ENCODE measurements at places on chromosomes 2 and 18.

DNA sequence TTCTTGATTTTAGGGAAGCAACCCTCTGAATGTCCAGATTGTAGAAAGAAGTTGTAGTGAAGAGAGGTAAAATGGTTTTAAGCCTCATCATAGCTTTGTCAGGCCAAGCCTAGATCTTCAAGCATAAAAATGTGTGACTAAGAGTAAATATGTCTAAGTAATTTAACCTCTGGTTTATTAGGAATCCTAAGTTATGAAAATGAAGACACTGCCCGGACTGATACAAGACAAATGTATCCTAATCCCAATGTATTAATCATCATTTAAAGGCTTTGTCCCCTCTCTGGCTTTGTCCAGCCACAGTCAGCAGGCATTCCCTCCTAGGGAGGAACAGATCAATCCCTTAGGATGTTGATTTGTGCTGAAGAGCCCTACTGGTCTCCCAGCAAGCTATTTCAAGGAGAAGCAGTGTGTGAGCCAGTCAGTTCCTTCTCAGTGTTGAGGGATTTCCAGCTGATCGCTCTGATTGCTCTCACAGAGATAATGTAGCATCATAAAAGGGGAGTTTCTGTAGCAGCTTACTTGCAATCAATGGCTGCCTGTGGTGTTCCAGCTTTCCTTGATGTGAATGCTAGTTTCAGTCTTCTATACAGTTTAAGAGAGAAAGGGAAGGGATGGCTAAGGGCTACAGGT lies 796.1 kb downstream of the EPHA4 start:
- DNase-seq = no peak

GRCh38 chr2:207692206-207693065 lies 19.0 kb upstream of the CCNYL1 start:
- DNase-seq = no peak

- no peak for DNase-seq
Observed at GRCh38 chr2:42021464-42021863, 26.4 kb upstream of the PKDCC start.

DNA sequence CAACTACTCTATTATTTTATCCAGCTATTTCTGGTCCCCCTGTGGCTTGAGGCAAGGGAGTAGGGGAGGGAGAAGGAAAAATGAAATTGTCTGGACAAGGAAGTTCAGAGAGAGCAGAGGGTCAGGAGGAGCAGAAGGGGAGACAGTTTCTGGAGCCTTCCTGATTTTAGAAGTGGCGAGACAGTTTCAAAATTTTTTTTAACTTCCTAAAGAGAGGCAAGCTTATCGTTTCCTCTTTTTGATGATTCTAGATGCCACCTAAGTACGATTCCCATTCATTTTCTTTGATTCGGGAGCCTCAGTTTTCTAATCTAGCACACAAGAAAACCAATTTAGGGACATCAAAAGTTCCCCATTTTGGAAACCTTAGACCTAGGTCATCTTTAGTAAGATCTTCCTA lies 96.9 kb upstream of the B3GNT2 start:
- DNase-seq = no peak

DNA sequence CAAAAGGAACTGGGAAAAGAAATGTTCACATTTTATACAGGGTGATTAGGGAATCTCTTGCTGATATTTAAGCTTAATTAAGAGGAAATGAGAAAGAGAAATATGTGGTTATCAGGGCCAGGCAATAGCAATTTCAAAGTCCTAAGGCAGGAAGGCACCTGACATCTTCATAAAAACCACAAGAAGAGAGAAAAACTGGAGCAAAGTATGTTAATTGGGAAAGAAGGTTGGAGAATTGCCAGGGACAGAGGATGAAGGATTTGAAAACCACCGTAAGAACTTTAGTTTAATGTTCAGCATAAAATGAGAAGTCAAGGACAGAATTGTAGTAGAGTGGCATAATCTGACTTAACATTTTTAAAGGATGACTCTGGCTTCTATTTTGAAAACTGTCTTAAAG lies 691.8 kb upstream of the NRXN1 start:
- no peak for DNase-seq

DNA sequence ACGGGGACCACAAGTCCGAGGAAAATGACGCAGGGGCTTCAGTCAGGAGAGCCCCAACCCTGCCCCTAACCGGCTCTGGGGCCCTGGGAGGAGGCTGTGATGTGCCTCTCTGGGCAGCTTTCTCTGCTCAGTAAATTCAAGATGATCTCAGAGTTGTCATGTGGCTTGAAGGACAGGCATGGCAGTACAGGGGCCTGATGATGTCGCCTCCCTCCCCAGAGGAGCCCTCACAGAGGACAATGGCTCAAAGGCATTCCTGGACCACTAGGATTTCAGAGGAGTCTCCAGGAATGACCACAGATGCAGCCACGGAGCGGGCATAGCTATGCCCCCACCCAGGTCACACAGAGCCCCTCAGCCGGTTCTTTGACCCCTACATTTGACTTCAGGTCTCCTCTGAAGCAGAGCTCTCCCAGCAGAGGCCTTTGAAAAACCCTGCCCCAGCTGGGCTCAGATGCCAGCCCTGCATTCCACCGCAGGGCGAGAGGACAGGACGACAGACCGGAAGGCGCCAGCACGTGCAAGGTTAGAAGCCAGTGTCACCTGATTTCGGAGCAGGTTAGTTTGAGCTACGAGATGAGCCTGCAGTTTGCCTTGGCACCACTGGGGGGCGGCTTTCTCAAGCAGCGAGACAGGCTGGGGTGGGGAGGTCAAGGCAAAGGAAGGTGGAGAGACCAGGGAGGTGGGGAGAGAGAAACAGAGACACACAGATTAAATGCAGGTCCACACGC lies 39.2 kb downstream of the BIN1 start:
- no peak for DNase-seq

GRCh38 chr2:176158186-176158591 lies 1.1 kb downstream of the HOXD3 start:
- no peak for DNase-seq

DNA sequence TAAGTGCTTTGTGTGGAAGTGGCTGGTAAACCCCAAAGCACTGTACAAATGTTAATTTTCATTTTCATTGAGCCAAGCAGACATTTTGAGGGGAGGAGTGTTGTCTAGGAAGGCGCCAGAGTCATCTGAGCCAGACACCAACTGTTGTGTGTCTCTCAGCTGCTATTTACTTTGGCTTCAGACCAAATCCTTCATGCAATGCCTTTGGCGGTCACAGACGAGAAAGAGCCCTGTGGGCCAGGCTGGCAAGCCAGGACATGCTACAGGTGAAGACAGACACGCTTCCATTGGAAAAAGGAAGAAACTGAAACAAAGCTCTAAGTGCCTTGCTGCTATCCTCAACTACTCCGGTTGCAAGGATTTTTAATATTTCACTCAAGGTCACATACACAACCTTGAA lies 115.4 kb upstream of the CDC42EP3 start:
- DNase-seq = peak; percentile 98

GRCh38 chr2:236093134-236093533 lies 75.1 kb downstream of the GBX2 start:
- DNase-seq = no peak

DNA sequence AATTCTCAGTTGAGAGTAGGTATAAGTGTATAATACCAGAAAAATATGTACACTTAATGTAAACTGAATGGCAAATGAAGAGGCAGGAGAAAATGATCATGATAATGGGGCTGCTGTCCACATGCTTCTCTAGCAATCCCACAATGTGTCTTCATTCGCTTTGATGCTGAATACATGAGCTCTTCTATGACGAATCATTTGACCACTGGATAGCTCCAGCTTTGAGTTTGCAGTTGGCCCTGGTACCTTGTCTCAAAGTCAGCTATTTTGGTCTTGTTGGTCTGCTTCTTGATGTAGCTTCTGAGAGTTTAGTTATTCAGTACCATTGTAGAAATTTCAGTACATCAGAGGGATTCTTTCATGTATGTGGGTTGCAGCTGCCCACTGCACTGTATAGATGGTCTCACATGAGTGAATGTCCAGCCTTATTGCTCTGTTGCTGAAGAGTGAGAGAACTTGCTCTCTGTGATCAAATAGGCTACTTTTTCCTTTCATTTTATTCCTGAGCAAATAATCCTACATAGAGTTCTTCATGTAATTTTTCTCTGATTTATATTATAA lies 105.1 kb downstream of the TTC27 start:
- no peak for DNase-seq

DNA sequence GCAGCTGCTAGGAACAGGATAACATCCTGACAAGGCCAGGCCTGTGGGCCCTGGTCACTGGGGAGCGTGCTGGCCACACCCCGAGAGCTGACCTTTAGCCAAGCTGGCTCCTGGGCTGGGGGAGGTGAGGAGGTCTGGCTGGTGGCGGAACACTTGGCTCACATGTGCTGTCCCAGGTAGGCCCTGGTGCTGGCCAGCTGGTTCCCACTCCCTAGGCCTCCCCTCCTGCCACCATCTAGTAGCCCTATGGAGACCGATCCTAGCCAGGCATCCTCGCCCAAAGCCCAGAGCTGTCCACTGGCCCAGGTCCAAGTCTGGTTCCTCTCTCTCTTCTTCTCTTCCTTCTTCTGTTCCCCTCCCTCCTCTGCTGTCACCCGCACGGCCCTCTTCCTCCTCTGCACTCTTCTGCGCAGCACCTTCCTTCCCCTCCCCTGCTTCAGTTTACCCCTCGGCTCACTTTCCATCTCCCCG lies 52.4 kb downstream of the TNS1 start:
- DNase-seq = no peak

DNA sequence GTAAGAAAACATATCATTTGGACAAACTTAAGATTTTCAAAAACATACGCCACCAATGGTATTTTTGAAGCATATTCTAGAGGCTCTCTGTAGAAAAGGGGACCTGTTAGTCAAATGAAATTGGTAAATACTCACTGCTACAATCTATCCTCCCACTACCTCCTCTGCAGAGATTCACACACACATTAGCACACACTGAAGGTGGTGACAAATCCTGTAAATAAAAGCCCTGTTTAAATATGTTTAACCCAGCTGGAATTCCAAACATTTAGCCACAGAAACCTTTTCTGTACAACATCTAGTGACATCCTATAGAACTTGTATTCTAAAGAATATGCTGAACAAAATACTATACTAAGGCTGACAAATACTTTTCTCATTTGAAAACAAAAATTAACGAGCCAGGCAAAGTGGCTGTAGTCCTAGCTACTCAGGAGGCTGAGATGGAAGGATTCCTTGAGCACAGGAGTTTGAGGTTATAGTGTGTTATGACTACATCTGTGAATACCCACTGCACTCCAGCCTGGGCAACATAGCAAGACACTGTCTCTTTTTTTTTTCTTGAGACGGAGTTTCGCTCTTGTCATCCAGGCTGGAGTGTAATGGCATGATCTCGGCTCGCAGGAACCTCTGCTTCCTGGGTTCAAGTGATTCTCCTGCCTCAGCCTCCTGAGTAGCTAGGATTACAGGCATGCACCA lies 25.9 kb downstream of the ALS2 start:
- no peak for DNase-seq

DNA sequence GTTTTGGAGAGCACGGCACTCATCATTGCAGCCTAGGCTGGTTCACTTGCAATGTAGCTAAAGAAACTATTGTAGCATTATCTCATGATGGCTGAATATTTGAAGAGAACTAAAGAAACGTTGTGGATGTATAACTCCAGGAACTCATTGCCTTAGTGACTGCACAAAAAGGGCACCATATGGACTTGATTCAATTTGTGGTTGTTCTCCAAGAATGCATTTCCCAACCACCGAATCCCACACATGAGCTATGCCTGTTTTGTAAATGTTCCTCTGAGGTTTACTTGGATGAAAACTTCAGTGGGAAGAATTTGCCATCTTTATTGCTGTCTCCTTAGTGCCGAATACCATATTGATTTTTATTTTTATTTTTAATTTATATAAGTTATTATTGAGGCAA lies 43.5 kb downstream of the DOK6 start:
- no peak for DNase-seq

- no peak for DNase-seq
Observed at GRCh38 chr18:76822506-76823160, at the start of gene ZNF236. TSS of gene ZNF236 (plus strand) at chr18:76822557. CDS start at chr18:76822608, 51 bp downstream.

- no peak for DNase-seq
Observed at GRCh38 chr2:218658671-218659257, 659 bp downstream of the ZNF142 start.

DNA sequence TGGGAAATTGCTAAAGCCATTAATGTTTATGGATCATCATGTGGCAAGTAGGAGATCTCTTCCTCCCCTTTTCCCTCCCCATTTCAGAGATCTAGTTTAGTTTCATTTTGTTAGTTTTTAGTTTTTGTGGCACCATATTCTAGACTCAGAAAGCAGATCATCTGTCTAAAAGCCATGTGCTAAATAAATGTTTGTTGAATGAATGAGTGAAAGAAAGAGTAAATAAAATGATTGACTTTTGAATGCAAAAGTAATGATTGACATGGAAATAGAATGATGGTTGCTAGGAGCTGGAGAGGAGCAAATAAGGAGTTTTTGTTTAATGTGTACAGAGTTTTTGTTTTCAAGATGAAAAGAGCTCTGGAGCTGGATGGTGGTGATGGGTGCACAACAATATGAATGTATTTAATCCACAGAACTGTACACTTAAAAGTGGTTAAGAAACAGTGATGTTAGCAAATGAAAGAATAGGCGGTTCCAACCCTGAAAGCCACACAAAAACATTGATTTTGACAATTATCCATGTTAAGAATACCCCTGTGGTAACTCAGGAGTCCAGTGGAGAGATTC lies 23.6 kb downstream of the TMEM178A start:
- DNase-seq = no peak

GRCh38 chr2:96247009-96247408 lies 18.8 kb downstream of the TMEM127 start:
- DNase-seq = no peak

DNA sequence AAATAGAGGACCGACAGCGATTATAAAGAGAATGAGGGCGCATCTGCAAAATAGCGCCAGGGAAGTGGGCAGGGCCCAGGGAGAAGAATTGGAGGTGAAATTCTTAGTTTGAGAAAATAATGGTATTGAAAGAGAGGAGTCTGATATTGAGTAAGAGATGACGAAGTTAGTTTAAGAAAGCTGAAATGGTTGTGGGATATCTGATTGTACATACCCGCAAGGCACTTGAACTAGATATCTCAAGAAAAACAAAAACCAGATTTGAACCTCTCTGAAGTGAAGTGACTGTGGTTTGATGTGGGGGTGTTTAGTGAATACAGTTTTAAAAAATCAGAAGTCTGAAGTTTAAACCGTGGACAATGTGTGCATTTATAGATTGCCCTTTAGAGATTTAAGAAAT lies 38.9 kb downstream of the ZNF532 start:
- DNase-seq = no peak

- no peak for DNase-seq
Observed at GRCh38 chr18:29892960-29893558, 1149.5 kb downstream of the DSC3 start.

GRCh38 chr18:9638886-9639285 lies 24.5 kb upstream of the PPP4R1 start:
- DNase-seq = peak; percentile 30

DNA sequence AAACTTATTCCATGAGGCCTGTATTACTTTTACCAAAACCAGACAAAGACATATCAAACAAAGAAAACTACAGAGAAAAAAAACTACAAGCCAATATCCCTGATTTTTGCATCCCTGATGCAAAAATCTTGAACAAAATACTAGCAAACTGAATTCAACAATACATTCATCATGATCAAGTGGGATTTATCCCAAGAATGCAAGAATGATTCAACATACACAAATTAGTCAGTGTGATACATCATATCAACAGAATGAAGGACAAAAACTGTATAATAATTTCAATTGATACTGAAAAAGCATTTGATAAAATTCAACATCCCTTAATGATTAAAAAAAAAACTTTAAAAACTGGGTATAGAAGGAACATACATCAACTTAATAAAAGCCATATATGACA lies 106.8 kb downstream of the SLC39A10 start:
- DNase-seq = no peak

Measured in SHP77 treated with DMSO at 0.1 percent for 48 hours (cell line).